ENCODE measurements at places on chromosomes 7 and 10. TPM values are rescaled to one million over a fixed set of nuclear protein-coding genes. Genes with fewer than 3 reads are reported as not detected.

DNA sequence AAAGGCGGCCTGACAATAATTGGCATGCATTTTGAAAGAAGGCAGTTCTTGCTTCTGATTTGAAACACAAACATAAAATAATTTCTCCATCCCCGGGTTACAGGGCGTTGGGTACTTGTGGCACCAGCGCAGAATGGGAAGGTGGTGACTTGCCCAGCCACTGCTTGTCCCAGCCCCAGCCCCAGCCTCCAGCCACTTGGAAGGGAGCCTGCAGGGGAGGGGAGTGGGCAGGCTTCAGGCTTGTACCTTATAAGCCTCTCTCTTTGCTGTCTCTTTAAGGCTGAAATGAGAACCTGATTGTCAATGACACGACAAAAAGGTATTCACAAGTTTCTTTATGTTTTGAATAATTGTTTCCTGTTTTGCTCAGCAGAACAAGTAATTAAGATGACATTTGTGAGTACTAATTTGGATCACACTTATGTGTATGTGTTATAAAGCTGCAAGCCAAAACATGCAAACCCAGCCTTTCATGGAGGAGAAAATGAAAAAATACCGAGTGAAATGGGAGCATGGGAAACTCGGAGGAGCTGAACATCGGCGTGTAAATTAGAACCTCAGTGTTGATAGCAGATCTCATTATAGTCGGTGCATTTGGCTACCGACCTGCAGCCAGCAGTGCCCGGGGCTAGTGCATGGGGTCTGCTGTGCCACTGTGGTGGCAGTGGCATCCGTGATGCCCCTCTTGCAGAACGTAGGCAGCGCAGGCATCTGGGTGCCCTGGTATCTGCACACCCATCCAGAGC is 129.9 kb downstream of the EBF3 start:
- no peak for DNase-seq

DNA sequence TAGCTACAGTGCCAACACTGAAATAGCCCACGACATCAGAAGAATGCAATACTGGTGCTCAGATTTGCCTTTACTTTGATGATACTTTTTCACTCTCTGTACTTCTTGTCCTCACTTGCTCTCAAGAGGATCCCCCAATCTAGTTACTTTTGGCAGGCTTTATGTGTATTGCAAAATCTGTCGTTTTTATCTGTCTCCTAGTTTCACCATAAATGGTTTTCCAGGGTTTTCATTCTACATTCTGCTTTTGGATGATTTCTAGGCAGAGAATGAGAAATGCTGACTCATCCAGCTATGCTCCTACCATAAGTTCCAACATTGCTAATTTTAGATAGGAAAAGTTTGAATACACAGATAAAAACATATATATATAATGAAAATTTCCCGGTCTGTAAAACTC is 659.5 kb upstream of the NRG3 start:
- DNase-seq: no peak

- no peak for DNase-seq
Measured at GRCh38 chr7:50838675-50839377, 56.1 kb upstream of the GRB10 start.

Gene AMPH
- total RNA-seq: not detected
